H54 (cell line): ENCODE measurements at places on chromosomes 2 and 18.

GRCh38 chr2:216375286-216375685, 3.0 kb upstream of the MARCHF4 start:
- DNase-seq: no peak

GRCh38 chr18:58844871-58845270, 19.8 kb upstream of the ZNF532 start:
- no peak for DNase-seq

- no peak for DNase-seq
Measured at GRCh38 chr2:232420073-232420454, 13.4 kb downstream of the ALPG start.

GRCh38 chr2:36433311-36434217, 78.0 kb downstream of the CRIM1 start:
- no peak for DNase-seq

DNA sequence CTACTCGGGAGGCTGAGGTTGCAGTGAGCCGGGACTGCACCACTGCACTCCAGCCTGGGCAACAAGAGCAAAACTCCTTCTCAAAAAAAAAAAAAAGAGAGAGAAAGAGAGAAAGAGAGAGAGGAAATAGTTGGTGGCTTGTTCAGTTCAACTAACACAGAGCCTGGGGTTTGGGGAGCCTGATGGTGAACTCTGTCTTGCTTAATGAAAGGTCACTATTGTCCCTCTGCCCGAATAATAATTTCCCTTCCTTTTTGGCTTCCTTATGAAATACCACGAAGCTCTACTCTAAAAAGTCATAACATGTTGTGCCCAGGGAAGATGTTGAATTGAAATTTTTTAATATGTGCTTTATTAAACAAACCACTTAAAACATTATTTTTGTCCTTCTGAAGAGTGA, 17.3 kb downstream of the BCL2 start:
- DNase-seq: no peak

DNA sequence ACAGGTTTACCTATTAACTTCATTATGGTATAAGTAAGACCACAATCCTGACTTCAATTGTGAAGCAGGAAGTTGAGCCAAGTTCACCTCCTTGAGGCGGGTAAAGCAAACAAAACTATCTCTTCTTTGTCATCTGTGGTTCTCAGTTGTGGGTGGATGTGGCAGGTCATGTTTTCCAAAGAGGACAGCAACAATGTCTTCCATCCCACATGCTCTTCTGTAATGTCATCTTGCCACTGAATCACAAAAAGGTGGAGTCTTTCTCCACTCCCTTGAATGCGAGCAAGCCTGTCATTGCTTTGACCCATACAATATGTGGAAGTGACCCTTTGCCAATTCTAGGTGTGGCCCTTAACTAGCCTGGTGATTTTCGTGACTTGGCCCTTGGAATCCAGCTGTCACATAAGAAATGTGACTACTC, 98.7 kb downstream of the GRB14 start:
- DNase-seq: no peak

DNA sequence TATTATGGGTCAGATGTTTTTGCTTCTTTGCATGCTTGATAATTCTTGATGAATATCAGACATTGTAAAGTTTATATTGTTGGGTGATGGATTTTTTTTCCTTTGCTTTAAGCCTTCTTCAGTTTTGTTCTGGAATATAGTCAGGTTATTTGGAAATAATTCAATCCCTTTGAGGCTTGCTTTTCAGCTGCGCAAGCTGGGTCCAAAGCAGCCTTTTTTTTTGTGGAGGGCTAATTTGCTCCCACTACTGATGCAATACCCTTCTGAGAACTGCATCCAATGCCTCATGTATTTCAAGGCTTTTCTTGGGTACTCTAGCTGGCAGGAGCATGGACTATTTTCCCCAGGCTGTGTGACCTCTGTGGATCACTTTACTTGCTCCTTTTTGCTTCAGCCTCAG, 245.9 kb downstream of the AGPS start:
- DNase-seq: no peak

GRCh38 chr18:69097349-69097748, 299.5 kb downstream of the CCDC102B start:
- DNase-seq: no peak

- DNase-seq: no peak
Measured at GRCh38 chr18:24922491-24922890, 429.5 kb downstream of the ZNF521 start.

DNA sequence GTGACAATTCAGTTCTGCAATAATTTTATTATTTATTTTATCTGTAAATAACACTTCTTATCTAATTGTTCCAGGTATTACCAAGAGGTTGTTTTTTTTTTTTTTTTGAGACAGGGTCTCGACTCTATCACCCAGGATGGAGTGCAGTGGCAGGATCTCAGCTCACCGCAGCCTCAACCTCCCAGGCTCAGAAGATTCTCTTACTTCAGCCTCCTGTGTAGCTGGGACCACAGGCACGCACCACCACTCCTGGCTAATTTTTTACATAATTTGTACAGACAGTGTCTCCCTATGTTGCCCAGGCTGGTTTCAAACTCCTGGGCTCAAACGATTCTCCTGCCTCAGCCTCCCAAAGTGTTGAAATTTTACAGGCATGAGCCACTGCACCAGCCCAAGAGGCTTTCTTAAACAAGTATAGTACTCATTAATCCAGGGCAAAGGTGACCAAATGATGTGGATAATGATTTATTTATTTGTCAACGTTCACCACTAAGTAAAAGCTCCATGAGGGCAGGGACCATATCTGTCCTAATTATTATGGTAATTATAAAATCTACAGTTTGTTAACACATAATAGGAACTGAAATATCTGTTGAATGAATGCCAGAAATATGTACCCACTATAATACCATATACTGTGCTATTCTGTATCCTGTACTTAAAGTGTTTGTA, 12.0 kb downstream of the STK17B start:
- no peak for DNase-seq

DNA sequence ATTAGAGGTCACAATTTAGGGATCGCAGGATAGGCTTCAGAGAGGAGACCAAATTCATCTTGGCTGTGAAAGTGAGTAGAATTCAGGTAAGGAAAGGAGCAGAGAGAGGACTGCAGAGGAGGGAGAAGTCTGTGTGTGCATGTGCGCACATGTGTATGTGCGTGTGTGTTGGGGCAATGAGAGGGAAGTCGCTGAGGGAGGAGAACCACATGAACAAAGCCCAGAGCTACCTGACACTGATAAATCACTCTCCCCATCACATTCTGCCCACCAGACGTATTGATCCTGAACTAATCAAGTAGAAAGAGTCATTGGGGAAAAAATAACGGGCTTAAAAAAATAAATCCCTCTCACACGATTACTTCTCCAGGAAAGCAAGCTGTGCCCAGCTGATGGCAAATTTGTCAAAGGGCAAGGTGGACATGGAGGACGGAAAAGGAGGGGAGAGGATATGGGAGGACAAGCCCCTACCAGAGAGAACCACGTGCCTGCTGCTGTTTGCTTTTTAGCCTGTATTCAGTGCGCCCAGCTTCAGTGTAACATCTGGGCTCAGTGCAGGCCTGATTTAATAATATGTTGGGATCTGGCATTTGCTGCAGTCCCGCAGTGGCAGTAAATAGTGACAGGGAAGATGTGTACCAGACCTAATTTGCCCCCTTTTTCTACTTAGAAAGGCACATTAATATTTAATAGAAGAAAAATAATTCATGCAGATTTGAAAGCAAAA, 307.5 kb downstream of the C1D start:
- DNase-seq: no peak

DNA sequence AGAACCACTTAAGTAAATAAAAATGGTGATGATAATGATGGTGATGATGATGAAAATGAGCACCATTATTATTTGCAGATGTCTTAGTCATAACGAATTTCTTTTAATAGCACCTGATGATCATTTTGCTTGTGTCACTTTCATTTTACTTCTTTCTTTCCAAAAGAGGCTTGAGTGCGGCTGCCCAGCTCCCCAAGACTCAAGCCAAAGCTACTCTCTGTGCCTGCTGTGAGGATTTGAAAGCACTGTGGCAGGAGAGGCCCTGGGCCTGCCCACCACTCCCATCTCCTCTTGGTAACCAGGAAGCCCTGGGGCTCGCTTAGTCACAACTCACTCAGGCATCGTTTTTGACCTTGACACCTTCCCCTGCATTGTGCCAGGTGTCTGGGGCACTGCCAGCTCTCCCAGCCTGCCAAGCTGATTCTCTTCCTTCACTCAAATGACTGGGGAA, 41.2 kb downstream of the RPL37A start:
- no peak for DNase-seq

GRCh38 chr2:195545811-195546210, 111.2 kb upstream of the SLC39A10 start:
- DNase-seq: no peak

- no peak for DNase-seq
Measured at GRCh38 chr18:55239740-55240139, 280.5 kb upstream of the CCDC68 start.

GRCh38 chr2:123656590-123656989, 368.5 kb upstream of the CNTNAP5 start:
- DNase-seq: no peak

- DNase-seq: no peak
Measured at GRCh38 chr2:160575368-160575767, 81.8 kb upstream of the RBMS1 start.

DNA sequence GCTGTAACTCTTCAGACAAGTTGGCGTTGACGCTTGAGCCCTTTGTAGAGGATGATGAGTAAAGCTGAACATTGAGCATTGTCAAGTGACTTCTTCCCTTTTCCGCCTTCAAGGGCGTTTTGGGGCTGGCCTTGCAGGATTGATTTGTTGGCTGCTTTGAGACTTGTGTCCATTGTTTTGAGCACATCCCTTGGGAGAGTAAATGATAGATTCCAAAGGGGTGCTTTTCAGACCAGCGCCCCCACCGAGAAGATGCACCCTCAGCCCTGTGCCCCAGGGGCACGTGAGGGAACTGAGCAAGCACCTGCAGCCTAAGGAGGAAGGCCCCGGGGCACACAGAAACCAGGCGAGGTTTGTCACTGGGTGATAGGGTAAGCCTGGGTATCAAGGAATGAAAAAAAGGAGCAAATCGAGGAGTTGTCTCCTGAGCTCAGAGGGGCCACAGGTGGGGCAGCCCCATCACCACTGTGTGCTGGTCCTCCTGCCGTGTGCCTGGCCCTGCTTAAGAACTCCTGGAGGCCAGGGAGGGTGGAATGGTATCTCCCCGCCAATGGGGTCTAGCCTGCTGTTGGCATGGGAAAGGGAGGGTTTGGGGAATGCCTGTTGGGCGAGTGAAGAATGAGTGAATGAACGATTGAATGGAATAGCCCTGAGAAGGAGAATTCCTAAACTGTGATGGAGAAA, 64.0 kb downstream of the RAB31 start:
- DNase-seq: no peak

- DNase-seq: no peak
Measured at GRCh38 chr18:64245126-64245861, 96.4 kb upstream of the LINC00305 start.

DNA sequence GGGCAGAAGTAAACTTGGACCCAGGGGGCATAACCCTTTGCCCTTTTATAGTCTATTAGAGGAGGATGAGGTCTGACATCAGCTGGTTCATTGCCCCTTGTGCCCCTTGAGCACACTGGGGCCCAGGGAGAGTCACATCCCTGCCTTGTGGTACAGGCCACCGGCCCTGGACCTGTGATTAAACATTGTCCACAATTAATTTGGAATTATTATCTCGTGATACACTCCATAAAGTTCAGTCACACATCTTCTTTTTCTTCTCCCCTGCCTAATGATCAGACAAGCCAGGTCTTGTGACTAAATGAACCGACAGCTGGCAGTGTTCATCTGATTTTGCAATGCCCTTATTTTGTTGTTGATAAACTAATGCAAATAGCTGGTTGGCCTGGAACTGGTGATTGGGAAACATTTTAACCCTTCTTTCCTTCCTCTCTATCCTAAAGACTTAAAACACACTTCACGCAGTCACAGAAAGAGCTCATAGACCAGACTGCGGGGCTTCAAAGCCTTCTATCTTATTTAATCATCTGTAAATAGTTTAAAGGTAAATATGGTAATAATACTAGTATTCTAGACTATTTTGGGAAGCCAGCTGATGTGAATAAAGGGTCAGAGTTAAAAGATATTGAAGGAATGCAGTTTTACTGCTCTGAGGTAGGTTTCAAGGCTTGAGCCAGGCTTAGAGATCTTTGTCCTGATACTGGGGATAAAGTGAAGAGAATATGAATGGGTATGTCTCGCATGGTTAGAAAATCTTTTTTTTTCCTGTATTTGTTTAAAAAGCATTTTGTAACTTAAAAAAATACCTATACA, 13.4 kb downstream of the IL1R1 start:
- DNase-seq: no peak

DNA sequence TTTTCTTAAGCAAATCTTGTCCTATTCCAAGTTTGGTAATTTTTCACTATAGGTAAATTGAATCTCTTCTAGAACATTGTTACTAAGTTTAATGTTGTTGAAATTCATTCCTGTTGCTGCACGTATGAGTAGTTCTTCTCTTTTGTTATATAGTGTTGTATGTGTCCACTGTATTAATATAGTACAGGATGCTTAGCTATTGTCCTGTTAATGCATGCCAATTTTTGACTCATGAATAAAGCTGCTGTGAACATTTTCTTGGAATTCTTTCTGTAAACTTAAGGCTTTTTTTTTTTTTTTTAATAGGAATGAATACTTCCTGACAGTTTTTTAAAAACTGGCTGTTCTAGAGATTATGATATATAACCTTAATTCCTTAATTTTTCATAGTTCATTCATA, 326.9 kb downstream of the SLC4A3 start:
- DNase-seq: no peak

GRCh38 chr2:43217228-43218154, 8.9 kb downstream of the ZFP36L2 start:
- DNase-seq: no peak

GRCh38 chr2:226795281-226796011, 4.2 kb downstream of the IRS1 start:
- DNase-seq: no peak

DNA sequence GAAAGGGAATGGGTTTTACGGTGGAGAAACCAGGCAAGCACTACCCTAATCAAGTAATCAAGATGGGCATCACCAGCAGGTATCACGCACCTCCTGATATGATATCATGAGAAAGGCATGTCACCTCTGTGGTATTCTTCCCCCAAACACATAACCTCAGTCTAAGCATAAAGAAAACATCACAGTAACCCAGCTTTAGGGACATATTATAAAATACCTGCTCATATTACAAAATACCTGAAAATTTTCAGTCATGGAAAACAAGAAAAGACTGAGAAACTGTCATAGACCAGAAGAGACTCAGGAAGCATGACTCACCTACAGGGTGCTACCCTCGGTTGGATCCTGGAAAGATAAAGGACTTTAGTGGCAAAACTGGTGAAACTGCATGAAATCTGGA, 30.5 kb downstream of the GCKR start:
- no peak for DNase-seq
